ENCODE measurements at places on chromosomes 5 and 9.

DNA sequence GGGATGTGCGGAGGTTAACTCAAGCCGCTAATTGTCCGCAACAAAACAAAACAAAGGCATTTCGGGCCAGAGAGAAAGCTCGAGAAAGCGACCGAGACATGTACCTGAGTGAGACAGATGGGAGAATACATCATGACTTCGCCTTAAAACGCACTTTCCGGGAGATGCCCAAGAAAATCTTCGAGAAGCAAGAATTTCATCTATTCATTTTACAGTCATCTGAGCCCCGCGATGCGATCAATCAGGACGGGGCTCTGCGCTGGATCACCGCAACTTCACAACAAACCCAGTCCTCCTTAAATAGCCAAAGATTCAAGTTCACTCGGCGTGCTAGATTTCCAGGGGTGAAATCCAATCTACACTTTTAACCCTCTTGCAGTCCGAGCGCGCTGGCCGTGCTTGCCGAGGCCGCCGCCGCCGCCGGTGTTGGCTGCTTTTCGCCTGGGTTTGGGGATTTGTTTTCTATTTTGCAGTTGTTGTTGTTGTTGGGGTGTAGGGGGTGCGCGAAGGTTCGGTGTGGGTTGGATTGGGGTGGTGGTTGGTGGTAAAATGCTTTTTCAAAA is 482 bp downstream of the NFIB start:
- no peak for DNase-seq

DNA sequence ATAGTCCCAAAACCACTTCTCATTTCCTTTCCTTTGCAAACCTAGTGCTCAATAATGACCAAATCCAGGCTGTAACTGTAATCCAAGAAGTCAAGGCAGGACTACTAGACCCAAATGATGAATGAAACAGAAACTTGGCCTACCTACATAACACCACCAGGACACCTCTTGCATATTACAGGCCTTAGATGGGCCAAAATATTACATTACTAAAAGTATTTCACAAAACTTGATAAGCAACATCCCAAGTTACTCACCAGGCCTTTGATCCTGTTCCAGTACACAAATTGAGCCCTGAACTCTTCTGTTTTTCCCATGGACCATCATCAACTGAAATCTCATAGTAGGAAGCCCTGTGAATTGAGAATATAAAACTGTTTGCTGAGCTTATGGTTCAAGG is 34.8 kb downstream of the NADK2 start:
- no peak for DNase-seq

- no peak for DNase-seq
Observed at GRCh38 chr5:2750026-2750757, 1.3 kb downstream of the IRX2 start.

DNA sequence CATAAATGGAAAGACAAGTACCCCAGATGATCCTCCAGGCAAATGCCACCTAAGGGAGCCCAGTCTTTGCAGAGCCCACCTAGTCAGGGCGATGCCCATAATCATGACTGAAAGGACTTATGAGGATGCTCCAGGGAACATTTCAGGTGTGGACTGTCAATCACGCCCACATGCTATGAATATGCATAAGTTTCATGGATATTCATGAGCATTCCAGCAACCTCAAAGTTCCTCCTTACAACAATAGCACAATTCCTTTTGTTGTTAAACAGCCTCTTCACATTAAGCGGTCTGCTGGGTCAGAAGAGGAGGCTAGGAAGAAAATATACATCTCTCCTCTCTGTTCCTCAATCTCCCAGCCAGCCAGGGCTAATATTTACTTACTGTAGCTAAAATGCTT is 161.6 kb downstream of the C5orf15 start:
- no peak for DNase-seq

- no peak for DNase-seq
Observed at GRCh38 chr9:122179690-122180074, 20.0 kb downstream of the MORN5 start.
